Ovary (tissue), 10 donors: ENCODE measurements at places on chromosomes 7 and 10. TPM values are rescaled to one million over a fixed set of nuclear protein-coding genes. Genes with fewer than 3 reads are reported as not detected.
A peak's percentile ranks its signal among the peaks of the same experiment; 100 is the strongest.

- peak; percentile 64 for DNase-seq
Observed at GRCh38 chr10:44293842-44294241, 91.1 kb downstream of the CXCL12 start.

DNA sequence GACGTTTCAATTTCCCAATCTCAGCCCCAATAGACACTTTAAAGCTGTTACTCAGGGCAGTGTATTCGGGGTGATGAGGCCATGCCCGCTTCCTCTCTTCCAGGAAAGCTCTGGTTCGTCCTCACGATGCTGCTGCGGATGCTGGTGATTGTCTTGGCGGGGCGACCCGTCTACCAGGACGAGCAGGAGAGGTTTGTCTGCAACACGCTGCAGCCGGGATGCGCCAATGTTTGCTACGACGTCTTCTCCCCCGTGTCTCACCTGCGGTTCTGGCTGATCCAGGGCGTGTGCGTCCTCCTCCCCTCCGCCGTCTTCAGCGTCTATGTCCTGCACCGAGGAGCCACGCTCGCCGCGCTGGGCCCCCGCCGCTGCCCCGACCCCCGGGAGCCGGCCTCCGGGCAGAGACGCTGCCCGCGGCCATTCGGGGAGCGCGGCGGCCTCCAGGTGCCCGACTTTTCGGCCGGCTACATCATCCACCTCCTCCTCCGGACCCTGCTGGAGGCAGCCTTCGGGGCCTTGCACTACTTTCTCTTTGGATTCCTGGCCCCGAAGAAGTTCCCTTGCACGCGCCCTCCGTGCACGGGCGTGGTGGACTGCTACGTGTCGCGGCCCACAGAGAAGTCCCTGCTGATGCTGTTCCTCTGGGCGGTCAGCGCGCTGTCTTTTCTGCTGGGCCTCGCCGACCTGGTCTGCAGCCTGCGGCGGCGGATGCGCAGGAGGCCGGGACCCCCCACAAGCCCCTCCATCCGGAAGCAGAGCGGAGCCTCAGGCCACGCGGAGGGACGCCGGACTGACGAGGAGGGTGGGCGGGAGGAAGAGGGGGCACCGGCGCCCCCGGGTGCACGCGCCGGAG lies 2.6 kb downstream of the GJD4 start:
- DNase-seq, result no peak

Gene TFPI2
- 84.9 TPM for total RNA-seq

DNA sequence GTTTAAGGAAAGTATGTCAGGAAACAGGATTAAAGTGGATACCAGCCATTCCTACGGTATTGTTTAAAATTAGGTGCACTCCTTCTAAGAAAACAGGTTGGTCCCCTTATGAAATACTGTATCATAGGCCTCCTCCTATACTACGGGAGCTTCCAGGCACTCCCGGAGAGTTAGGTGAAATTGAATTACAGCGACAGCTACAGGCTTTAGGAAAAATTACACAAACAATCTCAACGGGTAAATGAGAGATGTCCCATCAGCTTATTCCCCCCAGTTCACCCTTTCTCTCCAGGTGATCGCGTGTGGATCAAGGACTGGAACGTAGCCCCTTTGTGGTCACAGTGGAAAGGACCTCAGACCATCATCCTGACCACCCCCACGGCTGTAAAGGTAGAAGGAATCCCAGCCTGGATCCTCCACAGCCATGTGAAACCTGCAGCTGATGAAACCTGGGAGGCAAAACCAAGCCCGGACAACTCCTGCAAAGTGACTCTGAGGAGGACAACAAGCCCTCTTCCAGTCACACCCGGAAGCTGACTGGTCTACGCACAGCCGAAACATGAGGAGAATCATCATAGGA lies 25.1 kb upstream of the GHITM start:
- no peak for DNase-seq

DNA sequence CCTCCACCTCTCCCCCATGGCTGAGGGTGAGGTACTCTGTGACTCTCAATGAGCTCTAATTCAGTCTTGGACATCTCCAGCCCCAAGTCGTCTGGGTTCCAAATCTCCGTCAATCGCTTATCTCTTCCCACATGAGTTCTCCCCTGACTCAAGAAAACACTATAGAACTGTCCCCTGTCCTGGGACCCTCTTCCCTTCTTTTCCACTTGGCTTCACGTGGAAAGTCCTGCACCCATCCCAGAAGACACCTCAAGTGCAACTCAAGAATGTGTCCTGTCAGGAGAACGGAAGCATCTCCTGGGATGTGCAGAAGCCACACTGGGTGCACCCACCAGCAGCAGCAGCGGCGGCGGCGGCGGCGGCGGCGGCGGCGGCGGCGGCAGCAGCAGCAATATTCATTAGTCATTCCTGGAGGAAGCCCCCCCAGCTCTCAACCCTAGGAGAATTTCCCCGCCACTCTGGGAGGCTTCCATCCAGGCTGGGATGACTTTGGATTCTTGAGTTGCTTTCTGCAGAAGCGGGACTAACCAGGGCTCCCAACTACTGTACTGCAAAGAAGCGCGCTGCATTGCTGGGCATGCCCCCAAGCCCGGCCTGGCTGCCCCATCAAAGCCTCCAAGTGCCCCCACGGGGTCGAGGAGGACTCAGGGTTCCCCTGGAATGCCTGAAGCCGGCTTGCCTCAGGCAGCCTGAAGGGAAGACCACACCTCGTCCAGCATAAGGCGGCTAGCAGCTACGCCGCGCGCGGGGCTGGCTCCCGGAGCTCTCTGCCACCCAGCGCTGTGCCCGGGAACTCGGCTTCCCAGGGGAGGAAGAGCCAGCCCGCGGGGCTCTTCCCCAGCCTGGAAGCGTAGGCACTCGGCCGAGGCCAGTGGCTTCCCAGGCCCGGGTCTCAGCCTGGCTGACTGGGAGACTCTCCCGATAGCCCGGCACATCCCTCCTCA lies 1.0 kb downstream of the CRTAC1 start:
- no peak for DNase-seq

DNA sequence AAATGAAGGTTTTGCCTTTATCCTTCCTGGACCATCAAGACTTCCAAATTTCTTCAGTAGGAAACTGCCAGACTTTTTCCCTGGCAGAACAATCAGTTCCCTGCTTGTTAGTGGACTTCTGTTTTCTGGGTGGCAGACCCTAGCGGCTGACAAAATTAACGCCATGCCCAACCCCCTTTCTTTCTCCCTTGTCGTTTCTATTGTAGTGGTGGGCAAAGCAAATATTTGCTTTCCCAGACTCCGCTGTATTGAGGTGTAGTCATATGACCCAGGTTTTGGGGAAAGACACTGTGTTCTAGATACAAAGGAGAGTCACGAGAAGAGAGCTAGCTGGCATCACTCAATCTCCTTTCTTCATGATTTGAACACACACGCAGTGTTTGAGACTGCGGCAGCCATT lies 7.7 kb downstream of the PON2 start:
- no peak for DNase-seq

DNA sequence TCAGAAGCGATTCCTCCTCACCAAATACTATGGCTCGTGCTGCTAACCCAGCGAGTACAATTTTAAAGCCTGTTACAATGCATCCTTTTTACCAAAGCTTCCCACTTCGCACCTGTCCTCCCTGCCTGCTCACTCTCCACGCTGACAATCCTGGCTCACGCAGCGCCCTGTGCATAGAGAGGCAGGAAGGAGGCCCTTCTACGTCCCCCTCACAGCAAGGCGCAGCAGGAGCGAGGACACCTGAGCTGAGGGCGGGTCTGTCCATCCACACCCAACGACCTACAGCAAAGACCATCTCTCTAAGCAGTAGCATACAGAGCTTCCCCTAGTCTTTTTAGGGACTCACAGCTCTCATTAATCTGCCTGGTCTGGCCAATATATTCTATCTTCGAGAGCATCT lies 46.0 kb downstream of the MKI67 start:
- DNase-seq, result no peak

GRCh38 chr7:65960351-65961074 lies 21.5 kb downstream of the GUSB start:
- DNase-seq, result no peak

Gene HABP2
- 0.72 TPM for total RNA-seq

Gene SPDYE16
- total RNA-seq, result 0.11 TPM

DNA sequence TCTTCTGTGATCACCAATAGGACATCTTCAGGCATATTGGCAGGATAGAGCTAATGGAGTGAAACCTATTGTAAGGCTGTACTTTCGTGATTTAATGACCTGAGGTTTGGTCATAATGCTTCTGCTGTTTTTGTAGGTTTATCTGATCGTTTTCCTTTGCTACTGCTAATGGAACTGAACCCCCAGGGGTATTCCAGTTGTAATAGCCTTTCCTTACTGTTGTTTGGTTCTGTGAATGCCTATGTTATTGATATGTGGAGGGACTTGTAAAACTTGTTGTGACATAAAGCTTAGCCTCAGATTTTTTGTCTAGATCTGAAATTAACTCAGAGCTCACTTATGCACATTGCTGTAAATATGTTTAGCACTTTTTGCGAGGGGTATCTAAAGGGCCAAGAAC lies 10.9 kb upstream of the VWA2 start:
- no peak for DNase-seq

- DNase-seq, result no peak
Observed at GRCh38 chr7:2452074-2452507, 24.1 kb downstream of the GRIFIN start.

- DNase-seq, result no peak
Observed at GRCh38 chr7:13153742-13154141, 466.3 kb downstream of the ARL4A start.

Gene RGS10
- total RNA-seq, result 15.4 TPM

GRCh38 chr7:107446988-107447387 lies 22.9 kb upstream of the GPR22 start:
- DNase-seq, result no peak

DNA sequence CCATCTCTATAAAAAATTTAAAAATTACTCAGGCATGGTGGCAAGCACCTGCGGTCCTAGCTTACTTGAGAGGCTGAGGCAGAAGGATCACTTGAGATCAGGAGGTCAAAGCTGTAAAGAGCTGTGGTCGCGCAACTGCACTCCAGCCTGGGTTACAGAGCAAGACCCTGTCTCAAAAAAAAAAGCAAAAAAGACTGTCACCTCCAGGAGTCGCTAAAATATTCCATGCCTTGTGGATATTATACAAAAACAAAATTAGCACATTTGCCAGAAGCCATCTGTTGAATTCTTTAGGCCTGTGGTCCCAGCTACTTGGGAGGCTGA lies 87.0 kb upstream of the SDK1 start:
- DNase-seq, result no peak

GRCh38 chr7:27116962-27117886 lies 13.3 kb downstream of the HOXA4 start:
- DNase-seq, result no peak

Gene MMRN2
- 28.1 TPM for total RNA-seq

Gene CCDC136
- total RNA-seq, result 5.8 TPM

Gene IFIT1
- total RNA-seq, result 9.1 TPM

DNA sequence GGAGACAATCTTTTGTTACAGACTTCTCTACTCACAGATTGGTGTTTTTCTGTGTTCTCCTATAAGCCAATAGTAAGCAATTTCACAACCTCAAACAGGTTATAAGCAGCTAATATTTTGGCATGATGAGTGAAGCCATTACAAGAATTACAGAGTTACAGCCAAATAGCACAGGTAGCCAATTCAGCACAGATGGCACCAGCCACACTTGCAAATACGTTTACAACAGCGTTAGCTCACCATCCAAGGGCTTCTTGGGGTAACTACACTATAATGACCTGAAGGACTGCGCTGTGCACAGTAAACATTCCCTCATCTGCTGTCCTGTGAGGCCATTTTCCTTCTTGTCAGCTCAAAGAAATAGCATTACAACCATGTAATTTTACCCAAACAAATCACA lies 428.6 kb downstream of the TCERG1L start:
- no peak for DNase-seq

GRCh38 chr7:75662579-75663301 lies 76.0 kb downstream of the HIP1 start:
- no peak for DNase-seq

Gene OPN4
- total RNA-seq, result not detected

GRCh38 chr10:34045571-34046190 lies 711.2 kb upstream of the NRP1 start:
- DNase-seq, result no peak

Gene STRIP2
- total RNA-seq, result 1.6 TPM

DNA sequence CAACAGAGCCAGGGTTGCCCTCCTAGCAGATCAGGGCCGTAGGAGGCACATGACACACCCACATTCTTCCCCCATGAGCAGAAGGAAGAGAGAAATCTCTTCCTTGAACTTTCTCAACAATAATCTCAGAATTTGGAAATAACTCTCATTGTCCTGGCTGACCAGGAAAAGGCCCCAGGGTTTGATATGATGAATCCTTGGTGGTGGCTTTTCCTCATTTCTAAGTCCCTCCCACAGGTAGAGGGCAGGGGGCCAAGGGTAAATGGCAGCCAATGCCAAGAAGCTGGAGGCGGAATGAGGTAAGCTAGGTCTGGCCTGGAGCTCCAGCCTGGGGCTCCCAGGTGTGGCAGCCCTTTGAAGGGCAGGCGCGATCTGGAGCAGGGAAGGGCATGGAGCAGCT lies 67.8 kb downstream of the GRB10 start:
- DNase-seq, result no peak

Gene AQP1
- 89.3 TPM for total RNA-seq

Gene BAMBI
- 73.5 TPM for total RNA-seq

DNA sequence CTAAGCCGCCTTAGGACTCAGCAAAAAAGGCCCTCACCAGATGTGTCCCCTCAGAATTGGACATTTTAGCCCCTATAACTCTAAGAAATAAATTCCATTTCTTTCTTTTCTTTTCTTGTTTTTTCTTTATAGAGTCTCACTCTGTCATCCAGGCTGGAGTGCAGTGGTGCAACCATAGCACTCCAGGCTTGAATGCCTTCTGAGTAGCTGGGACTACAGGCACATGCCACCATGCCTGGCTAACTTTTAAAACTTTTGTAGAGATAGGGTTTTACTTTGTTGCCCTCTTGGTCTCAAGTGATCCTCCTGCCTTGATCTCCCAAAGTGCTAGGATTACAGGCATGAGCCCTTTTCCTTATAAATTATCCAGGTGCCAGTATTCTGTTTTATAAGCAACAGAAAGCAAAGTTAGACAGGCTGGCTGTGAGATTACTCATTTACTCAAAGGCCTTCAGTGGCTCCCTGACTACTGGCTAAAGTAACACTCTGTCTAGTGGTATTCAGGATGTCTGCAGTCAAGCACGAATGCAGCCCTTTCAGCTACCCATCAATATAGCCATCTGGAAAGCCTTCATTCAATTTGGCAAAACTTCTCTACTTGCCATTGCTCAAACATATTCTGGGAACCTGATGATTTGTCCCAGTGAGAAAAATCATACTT lies 128.6 kb downstream of the ICA1 start:
- DNase-seq, result no peak

- DNase-seq, result no peak
Observed at GRCh38 chr7:38819463-38819862, 89.5 kb downstream of the VPS41 start.
